ENCODE measurements at places on chromosomes 4 and X.

GRCh38 chrX:139932073-139932900 lies 566 bp downstream of the ATP11C start:
- peak; percentile 65 for DNase-seq

- no peak for DNase-seq
Observed at GRCh38 chr4:133145758-133146573, 3.1 kb upstream of the PCDH10 start.

DNA sequence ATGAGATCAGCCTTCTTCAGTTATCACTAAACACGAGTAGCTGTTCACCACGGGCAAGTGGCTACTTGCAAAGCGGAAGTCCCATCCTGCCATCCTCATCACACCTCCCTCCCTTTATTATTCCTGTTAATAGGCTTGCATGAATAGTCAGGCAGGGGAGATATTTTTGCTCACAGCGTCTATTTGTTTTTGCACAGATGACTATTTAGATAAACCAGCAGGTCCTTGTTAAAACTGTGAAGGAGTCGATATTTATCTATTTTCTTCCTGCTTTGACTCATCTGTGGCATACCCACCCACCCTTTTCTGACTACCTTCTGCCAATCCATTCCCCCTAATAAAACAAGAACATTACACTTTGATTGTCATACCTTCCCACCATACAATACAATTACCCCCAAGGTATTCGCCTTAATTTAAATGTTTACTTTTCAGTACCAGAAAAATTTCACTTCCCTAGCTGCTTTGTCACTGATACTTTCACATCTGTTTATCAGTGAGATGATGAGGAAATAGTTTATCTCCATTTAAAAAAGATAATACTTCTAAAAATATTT lies 96.6 kb upstream of the BANK1 start:
- no peak for DNase-seq

- DNase-seq = no peak
Observed at GRCh38 chr4:45409536-45409935, 683.2 kb upstream of the GNPDA2 start.

DNA sequence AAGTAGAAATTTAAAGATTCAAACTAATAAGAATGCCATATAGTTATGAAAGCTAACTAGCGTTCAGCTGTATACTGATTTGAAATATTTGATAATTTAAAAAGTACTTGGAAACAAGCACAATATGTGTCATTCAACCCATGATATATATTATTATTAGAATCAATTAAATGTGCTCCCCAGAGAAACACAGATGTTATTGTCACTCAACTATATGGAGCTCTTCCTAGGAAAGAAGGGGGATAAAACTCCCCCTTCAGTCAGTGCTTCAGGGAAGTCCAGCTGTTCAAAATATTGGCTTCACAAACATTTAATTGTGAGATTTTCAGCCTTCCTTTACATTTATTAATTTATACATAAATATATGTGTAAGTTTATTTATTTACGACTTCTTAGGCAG lies 135.9 kb downstream of the SLC4A4 start:
- DNase-seq = no peak

- DNase-seq = no peak
Observed at GRCh38 chrX:46913667-46914066, 1.4 kb downstream of the JADE3 start.

DNA sequence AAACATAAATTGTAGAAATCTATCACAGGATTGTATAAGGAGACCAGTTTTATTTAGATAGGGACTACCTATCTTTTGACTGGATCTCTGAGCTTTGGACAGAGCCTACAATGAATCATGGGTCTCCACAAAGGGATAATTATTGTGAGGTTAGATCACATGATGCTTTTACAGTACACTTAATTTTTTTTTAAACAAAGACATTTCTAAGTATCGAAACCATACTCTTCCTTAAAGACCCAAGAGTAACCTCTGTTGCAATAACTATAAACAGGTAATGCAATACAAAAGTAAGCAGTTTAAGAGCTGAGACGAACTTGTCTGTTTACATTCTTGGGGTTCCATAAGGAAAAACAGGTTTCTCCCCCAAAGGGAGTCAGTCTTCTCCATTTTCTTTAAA lies 64.3 kb upstream of the GABRE start:
- no peak for DNase-seq

DNA sequence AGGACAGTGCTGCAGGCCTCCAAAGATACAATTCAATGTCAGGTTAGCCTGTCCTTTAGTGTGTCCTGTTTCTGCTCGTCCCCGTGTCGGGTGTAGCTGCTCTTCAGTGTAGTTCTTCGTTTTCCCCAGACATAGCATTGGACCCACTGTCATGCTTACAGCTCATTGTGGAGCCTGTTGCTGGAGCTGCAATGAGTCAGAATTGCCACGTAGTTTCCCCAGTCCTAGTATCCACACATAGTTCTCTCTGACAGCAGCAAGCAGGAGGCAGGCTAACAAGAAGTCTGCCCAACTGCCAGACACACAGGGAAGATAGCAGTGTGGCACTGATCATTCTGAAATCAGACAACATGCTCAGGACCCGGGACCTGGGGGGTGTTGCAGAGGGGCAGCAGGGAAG lies 49.2 kb downstream of the MOSPD2 start:
- no peak for DNase-seq

All from immature natural killer cell (primary cell).